Activated naive CD4-positive, alpha-beta T cell treated with anti-CD3 and anti-CD28 coated beads, Interleukin-2, amount 50 U/mL, for 72 hours (primary cell): ENCODE measurements at places on chromosomes 5 and 9. TPM values are rescaled to one million over a fixed set of nuclear protein-coding genes. Genes with fewer than 3 reads are reported as not detected.
A peak's percentile ranks its signal among the peaks of the same experiment; 100 is the strongest.

DNA sequence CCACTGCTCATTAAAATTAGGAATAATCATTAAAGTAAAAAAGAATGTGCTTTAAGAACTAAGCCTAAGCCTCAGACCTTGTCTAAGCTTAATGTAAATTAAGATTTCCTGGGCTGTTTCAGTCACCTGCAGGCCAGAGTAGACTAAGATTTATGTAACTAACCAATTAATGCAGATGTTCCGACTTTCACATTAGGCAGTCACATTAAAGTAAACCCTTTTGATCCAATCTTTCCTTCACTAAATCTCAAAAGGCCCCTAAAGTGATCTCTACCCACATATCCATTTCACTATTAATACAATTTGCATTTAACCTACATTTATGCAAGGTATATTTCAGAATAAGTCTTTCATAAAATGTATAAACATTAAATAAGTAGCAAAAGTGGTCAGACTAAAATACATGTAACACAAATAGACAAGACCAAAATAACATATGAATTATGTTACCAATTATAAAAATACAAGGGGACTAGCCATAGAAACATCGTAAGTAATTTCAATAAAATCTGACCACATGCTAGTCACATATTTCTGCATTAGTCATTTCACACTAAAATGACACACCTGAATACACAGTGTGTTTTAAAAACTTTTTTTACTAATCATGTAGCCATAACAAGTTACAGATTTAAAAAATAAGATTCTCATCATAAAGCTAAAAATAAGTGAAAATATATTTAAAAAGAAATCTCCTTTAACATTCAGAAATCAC lies 7.7 kb downstream of the NR3C1 start:
- no peak for DNase-seq

EGR1 gene
- 39.4 TPM for total RNA-seq

DNA sequence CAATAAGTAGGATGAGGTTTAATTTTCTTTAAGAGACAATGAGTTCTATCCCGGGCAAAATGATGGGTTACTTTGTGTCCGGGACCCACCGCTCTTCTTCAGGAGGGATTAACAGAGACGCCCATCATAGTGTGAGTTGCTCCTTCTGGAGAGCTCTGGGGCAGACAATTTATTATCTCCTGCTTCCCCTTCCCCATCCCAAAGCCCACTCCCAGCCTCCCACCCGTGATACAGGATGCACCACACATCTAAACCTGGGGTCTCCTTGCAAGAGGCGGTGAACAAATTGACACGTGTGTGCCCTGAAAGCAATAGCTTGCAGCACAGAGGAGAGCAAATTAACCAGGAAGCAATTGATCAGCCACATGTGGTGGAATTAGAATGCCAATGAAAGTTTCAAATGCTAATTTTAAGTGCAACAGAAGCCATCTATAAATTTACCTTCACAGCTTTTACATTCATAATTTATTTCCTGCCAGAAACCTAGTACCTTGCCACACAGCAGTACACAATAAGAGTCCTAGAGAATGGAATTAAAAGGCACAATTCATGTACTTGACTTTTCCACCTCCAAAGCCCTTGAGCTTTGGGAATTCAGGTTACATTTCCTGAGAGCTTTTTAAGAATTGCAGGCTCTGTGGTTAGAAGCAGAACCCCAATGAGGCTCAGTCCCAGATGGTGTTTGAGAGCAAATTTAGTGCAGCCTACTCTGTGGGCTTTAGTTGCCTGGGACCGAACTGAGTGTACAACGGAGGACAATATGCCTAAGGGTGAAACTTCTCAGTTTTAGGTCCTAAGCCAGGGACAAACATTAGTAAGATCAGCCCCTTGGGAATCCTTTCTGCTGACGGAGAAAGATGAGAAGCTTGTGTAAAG lies 399.6 kb downstream of the MED10 start:
- no peak for DNase-seq

PTGES gene
- not detected for total RNA-seq

TRIM36 gene
- total RNA-seq: 0.91 TPM

DNA sequence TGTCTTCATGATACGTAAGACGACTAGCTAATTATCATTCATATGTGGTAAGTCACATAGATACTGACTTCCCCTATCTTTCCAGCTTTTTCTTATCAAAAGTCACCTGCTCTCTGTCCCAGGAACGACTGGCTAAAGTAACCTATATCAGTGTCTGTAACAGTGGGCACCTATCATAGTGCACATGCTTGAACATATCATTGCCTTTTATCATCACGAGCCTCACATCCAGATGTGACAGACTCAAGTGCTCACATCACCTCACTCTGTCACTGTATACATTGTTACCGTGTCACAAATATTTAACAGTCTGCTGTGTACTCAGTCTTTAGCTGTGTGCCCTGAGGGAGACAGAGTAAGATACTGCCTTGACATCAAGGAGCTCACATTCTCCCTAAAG lies 125.4 kb upstream of the CCDC152 start:
- no peak for DNase-seq

- no peak for DNase-seq
These were observed 31.5 kb downstream of the DDX31 start for GRCh38 chr9:132638240-132638639.

GRCh38 chr9:113471566-113471965 lies 8.0 kb downstream of the RGS3 start:
- DNase-seq: no peak

GRCh38 chr5:103669615-103670014 lies 107.0 kb upstream of the NUDT12 start:
- DNase-seq: no peak

- no peak for DNase-seq
These were observed 101.8 kb downstream of the DOCK8 start for GRCh38 chr9:316382-316965.

- DNase-seq: no peak
These were observed 13.9 kb downstream of the REXO4 start for GRCh38 chr9:133403766-133404453.

- no peak for DNase-seq
These were observed 207.2 kb upstream of the DAB2 start for GRCh38 chr5:39631958-39632357.

SLC34A3 gene
- 0.12 TPM for total RNA-seq

- no peak for DNase-seq
These were observed 18.9 kb upstream of the VLDLR start for GRCh38 chr9:2602704-2603116.

TSLP gene
- total RNA-seq: 0.71 TPM

DNA sequence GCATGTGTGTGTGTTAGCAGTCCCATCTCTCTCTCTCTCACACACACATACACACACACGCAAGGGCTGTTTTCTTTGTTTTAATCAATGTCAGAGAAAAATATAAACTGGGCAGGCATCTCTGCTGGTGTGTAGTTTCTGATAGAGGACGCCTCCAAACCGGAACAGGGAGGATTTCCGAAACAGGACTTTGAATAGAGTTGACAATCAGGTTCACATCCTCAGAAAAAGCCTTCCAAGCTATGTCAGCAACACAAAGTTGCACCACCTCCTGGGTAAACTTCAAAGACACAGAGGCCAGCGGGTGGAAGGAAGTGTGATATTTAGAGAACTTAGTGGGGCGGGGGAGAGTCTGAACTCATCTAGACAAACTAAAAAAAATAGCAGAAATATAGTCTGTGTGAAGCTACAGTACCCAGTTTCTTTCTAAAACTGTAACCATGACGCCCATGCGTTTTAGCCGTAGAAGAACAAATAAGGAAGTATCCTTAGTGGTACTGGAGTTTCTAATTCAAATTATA lies 1.2 kb downstream of the ST8SIA4 start:
- peak; percentile 43 for DNase-seq

CSF1R gene
- total RNA-seq: 5.2 TPM

TIGD6 gene
- total RNA-seq: 1.9 TPM

- no peak for DNase-seq
These were observed 81.2 kb downstream of the CAMSAP1 start for GRCh38 chr9:135826188-135826545.

MBLAC2 gene
- 4.1 TPM for total RNA-seq

GRCh38 chr9:129359916-129360536 lies 182.0 kb upstream of the IER5L start:
- DNase-seq: no peak

GRCh38 chr9:131397100-131397790 lies 3.4 kb downstream of the PRRC2B start:
- DNase-seq: no peak

ADRB2 gene
- 0.29 TPM for total RNA-seq

DNA sequence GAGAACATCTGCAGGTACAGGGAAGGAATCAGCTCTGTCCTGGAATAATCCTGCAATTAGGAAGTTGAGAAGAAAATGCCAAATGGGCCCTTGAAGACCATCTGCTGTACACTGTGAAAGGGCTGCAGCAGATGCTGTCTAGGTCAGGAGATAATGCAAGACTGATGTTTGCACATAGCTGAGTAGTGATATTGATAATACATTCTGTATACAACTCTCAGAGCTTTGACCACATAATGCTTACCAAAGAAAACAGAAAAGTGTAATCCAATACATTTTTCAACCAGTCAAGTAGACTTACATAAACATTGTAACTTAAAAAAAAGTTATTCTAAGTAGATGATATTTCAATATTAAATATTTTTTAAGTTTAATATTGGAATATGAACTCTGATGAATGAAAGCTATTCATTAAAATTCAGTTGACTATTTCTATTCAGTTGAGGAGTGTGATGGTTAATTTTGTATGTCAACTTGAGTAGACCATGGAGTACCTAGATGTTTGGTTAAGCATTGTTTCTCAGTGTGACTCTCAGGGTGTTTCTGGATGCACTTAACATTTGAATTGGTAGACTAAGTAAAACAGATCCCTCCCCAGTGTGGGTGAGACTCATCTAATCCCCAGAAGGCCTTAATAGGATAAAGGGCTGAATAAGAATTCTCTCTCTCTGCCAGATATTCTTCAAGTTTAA lies 380.1 kb upstream of the PRR16 start:
- DNase-seq: no peak

DNA sequence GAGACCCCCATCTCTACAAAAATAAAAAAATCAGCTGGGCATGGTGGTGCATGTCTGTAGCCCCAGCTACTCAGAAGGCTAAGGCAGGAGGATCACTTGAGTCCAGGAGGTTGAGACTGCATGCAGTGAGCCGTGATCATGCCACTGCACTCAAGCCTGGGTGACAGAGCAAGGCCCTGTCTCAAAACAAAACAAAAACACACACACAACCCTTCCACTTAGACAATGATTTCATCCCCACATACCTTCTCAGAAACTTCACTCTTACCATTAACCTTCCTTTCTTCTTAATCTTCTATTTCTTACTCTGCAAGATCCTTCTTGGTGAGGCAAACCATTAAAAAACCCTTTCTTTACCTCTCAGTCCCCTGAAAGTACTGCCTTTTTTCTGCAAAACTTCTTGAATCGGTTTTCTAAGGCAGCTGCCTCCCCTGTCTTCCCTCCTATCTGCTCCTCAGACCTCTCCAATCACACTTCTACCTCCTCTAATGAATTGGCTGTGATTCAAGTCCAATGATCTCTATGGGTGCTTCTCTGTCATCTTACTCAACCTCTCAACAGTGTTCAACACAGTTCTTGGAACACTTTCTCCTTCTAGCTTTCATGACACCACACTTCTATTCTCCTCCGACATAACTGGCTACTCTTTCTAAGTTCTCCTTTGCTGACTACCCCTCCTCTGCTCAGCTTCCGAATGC lies 47.3 kb downstream of the PFDN1 start:
- DNase-seq: no peak

CRB2 gene
- total RNA-seq: 0.14 TPM

- no peak for DNase-seq
These were observed 116.9 kb upstream of the OTULINL start for GRCh38 chr5:14464671-14465070.

DNA sequence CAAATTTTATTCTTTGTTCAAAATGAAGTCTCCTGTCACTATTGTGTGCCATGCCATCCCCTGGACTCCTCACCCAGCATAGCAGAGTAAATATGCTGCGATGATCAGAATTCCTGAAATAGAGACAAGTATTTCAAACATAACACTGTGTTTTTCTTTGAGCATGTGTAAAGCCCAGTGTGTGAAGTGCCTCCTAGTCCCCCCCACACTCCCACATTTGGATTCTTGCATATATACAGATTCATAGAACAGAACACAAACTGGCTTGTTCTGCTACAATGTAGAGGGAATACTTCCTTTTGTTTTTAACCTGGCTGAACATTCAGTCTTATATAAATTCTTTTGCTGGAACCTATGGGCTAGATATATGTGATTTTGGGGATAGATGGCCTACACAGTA lies 84.9 kb downstream of the NUDT12 start:
- no peak for DNase-seq

CCNI2 gene
- total RNA-seq: 2.2 TPM

DNA sequence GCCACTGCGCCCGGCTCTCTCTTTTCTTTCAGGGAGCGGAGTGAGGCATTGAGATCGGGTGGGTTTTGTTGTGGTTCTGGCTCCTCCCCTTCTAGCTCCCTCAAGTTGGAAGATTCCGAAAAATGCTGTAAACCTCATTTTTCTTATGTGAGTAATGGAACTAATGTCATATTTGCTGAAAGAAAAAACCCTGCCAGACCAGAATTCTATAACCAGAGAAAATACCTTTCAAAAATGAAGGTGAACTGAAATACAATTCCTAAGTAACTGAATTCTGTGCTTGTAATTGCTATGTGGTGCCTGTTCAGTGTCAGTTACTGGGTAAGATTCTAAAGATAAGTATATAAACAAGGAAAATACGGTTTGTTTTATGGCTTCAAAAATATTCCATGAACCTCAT lies 30.9 kb upstream of the CDK20 start:
- no peak for DNase-seq

BTNL8 gene
- total RNA-seq: not detected

- DNase-seq: no peak
These were observed 112.0 kb upstream of the SELENOP start for GRCh38 chr5:42923710-42924109.

- DNase-seq: peak; percentile 43
These were observed 10.6 kb upstream of the FAM163B start for GRCh38 chr9:133619791-133620190.

DNA sequence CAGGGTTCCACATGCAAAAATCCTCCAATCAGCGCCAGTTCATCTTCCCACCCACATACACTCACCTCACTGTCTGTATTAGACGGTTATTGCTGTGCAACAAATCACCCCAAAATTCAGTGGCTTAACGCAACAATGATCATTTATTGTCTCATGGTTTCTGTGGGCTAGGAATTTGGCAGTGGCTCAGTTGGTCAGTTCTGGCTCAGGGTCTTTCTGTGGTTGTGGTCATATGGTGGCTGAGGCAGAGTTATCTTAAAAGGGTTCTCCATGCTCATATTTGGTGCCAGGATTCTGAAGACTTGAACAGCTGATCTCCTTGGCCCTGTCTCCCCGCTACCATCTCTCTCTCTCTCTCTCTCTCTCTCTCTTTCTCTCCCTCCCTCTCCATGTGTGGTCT lies 12.9 kb downstream of the ZNF618 start:
- DNase-seq: no peak

GRCh38 chr5:148846930-148847329 lies 20.5 kb downstream of the ADRB2 start:
- DNase-seq: no peak

SMIM3 gene
- 27.1 TPM for total RNA-seq

GRXCR2 gene
- not detected for total RNA-seq

QSOX2 gene
- total RNA-seq: 26.2 TPM

GRCh38 chr5:143086908-143087637 lies 316.4 kb downstream of the NR3C1 start:
- DNase-seq: no peak

GRCh38 chr9:133124907-133125275 lies 3.9 kb upstream of the RALGDS start:
- DNase-seq: no peak
